Stimulated activated CD4-positive, alpha-beta T cell treated with anti-CD3 and anti-CD28 coated beads, Interleukin-1b, Interleukin-23, amount 100 ng/mL, for 1 hour (primary cell): ENCODE measurements at places on chromosomes 12 and 14.

DNA sequence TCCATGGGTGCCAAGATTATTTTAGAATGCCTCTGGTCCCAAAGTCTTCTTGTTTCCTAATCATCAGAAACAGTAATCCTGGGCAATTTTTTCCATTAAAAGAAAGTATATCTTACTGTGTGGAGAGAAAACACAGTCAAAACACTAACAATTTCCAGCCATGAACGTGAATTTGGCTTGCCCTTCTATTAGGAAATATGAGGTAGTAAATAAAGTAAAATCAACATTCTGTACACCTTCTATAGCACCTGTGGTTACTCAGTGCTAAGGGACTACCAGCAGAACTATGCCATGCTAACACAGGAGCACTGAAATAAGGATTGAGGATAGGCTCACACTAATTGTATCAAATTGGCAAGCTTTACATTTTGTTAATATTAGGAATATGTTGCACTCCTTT lies 60.1 kb downstream of the NTN4 start:
- DNase-seq, result no peak

- DNase-seq, result no peak
Observed at GRCh38 chr14:23070262-23071129, 13.2 kb upstream of the CDH24 start.

DNA sequence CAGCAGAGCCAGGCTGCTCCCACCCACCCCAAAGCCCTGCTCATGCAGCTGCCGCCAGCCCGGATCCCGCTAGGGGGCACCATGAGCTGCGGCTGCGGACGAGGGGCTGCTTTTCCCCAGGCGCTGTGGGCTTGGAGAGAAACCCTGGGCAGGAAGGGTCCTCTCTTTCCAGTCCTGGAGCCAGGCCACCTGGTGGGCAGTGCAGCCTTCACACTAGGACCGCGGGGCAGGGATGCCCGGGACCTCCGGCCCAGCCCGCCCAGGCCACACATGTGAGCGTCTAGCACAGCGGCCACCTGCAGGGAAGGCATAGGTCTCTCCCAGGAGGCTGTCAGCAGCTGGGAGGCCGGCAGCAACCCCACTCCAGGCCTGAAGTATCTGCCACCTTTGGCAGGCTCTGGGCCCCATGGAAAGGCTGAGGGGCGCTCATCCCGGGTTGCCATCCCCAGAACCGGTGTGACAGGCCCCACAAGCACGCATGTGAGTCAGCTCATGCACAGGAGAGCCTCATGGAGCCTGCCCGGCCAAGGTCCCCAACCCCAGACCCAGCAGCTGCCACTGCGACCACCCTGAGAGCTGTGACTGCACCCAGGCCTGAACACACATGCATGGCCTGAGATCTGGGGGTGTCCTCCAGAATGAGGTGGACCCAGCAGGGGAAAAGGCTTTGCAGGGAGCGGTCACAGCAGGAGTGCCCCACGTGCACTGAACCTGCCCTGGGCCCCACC lies 280.0 kb upstream of the RTL1 start:
- no peak for DNase-seq

DNA sequence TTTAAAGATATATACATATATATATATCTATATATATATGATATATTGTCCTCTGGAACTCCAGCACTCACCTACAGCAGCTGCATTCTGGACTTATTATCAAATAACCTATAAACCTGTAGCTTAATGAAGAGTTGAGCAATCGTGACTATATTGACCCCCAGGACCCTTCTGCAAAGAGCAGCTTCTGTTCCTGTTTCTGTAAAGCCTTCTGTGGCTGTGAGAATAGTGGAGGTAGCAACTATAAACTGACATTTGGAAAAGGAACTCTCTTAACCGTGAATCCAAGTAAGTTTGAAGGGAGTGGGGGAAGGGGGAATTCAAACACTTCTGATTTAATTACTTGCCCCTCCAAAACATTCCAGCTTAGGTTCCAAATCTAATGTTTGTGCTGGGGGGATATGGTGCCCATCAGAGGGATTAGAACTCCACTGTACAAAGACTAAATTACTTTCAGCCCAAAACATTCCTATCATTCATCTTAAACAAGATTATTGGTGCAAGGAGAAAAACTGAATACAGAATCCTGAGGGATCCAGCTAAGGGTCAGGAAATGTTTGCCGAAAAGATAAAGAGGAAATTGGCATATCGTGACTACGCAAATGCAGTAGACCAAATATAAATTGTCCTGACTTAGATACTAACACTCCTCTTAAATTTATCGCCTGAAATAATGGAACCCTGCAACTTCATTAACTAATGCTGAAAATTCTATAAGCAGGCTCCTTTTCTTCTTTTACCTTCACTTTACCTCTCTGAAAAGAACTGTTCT lies 106.1 kb downstream of the DAD1 start:
- no peak for DNase-seq

DNA sequence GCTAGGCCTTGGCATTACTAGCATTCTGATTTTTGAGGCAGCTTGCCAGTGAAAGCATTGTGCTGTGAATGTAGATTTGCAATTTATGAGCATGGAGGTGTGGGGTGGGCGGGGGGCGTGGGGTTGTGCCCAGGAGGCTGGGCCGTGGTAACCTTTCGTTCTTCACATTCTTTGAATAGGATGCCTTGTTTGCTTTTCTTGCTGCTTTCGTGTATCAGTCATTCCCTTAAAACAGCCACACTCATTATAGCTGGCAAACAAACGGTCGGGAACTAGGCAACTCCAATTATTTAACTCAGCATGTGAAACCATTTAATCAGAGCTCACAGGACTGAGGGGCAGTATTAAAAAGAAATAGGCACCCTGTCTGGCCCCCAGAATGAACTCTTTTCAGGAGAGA lies 115.9 kb upstream of the PELI2 start:
- no peak for DNase-seq

- no peak for DNase-seq
Observed at GRCh38 chr14:75545907-75546306, 23.6 kb downstream of the BATF start.

DNA sequence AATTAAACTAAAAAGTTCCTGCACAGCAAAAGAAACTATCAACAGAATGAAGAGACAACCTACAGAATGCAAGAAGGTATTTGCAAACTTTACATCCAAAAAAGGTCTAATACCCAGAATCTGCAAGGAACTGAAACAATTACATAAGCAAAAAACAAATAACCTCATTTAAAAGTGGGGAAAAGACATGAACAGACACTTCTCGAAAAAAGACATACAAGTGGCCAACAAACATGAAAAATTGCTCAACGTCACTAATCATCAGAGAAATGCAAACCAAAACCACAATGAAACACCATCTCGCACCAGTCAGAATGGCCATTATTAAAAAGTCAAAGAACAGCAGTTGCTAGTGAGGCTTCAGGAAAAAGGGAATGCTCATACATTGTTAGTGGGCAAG lies 15.2 kb downstream of the PDE6H start:
- no peak for DNase-seq

DNA sequence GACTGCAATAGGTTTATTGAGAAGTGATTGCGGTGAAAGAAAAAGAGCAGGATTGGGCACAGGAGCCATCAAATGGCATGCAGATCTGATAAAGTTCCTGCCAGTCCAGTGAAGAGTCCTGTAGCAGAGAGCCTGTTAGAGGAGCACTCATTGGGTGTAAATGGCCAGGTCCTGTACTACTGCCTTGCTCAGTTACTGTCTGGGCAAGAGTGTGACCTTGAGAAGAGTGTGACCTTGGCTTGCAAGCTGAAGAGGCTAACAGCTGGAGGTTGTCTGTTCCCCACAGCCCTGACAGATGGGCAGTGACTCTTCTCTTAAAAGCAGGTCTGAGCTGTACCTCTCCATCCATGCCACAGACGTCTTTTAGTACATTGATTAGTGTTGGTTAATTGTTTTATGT lies 148.6 kb upstream of the SLC38A2 start:
- no peak for DNase-seq

DNA sequence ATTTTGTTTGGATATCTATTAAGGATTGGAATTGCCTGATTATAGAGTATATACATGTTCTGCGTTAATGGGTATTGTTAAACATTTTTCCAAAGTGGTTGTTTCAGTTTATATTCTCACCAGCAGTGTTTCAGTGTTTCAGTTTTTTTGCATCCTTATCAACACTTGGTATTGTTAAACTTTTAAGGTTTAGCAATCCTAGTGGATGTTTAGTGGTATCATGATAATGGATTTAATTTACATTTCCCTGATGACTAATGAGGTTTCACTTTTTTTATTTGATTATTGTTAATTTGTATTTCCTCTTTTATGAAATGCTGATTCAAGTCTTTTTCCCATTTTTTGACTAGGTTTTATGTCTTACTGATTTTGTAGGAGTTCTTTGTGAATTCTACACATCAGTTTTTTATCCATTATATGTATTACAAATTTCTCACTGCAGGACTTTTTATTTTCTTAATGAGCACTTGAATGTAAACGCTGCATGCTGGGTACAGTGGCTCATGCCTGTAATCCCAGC lies 23.7 kb downstream of the YLPM1 start:
- no peak for DNase-seq

- DNase-seq, result no peak
Observed at GRCh38 chr12:104896146-104896545, 61.9 kb downstream of the SLC41A2 start.

GRCh38 chr12:94718114-94718513 lies 67.8 kb upstream of the TMCC3 start:
- DNase-seq, result no peak

DNA sequence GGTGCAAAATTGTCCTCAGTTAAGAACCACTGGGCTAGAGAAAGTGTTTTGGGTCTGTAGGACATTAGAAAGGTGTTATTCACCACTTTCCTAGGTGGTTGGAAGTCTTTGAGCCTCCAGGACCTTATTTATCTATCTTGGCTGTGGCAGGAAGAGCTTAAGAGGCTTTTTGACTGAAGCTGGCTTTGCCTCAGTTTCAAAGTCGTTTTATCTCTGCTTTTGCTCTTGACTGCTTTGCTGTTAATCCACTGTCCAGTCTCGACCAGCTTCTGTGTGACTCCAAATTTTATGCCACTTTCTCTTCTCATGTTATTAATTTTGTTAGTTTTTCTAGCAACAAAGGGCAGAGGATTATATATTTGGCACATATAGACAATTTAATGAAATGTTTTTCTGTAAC lies 60.3 kb downstream of the PPHLN1 start:
- no peak for DNase-seq

- no peak for DNase-seq
Observed at GRCh38 chr14:72796935-72797334, 97.0 kb downstream of the DPF3 start.

- DNase-seq, result peak; percentile 7
Observed at GRCh38 chr14:69460093-69460701, 24.3 kb upstream of the PLEKHD1 start.
